ENCODE measurements at places on chromosomes 13 and 19. TPM values are rescaled to one million over a fixed set of nuclear protein-coding genes. Genes with fewer than 3 reads are reported as not detected.
A peak's percentile ranks its signal among the peaks of the same experiment; 100 is the strongest.

- H3K4me1 ChIP-seq, result no peaks in the 10 kb centered on the region
- no peak overlapping the region for H3K4me3 ChIP-seq
- no peaks in the 10 kb centered on the region for H3K27me3 ChIP-seq
- no peak overlapping the region for H3K27ac ChIP-seq
Observed at GRCh38 chr19:18551631-18552030, 6.0 kb upstream of the KXD1 start.

DNA sequence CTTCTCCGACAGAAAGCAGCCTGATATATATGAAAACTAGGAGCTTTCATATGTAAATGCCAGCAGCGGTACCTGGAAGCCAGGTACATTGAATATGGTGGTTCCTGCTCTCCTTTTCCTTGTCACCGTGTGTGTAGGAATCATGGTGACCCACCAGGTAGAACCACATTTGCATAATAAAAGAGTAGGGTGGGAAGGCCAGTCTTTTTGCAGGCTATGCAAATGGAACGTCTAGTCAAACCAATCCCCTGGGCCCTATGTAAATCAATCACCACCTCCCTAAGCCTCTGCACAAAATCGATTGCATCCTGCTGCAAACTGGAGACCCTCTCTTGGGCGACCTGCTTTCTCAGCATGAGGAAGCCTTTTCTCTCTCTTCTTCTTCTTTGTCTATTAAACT lies 22.2 kb upstream of the ZNF181 start:
- DNase-seq, result no peak
- no peaks in the 10 kb centered on the region for H3K4me1 ChIP-seq
- H3K27me3 ChIP-seq, result peaks cover 16% of the 10 kb centered on the region
- no peaks in the 10 kb centered on the region for H3K36me3 ChIP-seq
- H3K4me3 ChIP-seq, result no peak overlapping the region
- no peak overlapping the region for H3K27ac ChIP-seq

DNA sequence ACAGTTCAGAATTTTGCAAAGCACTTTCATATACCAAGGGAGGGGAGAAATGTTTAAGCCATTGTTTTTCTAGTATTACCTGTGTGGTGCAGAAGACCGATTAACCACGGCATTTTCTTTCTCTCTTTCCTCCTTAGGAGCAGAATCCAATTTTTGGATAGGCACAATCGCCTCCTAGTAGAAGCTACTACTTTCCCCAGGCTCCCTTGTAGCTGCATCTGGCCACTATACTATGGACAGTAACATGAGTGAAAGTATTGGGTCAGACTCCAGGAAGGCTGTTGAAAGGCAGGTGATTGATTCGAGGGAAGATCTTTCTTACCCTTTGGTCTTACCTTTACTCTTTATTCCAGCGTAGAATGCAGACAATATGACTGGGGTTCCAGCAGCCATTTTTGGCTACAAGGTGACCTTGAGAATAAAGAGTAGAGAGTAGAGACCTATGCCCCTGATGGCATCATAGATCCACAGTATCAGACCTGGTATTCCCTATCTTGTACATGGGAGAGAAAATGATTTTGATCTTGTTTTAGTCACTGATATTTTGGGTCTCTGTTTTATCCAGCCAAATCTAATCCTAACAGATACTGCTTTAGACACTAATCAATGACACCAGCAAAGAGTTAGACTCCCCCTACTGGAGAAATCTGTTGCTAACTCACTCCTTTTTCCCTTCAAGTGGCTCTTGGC lies 77.0 kb downstream of the LRRC63 start:
- no peak overlapping the region for H3K4me3 ChIP-seq
- H3K27me3 ChIP-seq, result no peaks in the 10 kb centered on the region
- no peaks in the 10 kb centered on the region for H3K36me3 ChIP-seq
- no peaks in the 10 kb centered on the region for H3K4me1 ChIP-seq

DNA sequence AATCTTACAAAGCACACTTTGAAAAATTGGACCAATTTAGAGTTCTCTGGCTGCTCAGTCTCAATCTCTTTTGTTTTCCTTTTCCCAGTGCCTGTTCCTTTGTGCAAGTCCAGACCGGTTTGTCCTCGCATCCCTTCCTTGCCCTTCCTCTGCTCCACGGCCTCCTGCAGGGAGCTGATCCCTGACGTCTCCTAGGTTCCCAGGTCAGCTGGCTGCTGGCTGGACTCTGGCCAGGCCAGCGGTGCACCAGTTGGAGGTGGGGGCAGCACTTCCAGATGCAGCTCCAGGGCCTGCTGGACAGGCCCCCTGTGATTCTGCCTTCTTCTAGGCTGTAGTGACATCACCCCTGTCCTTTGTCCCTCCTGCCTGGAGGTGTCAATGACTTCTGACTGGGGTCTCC lies 44.0 kb upstream of the KPNA3 start:
- H3K27ac ChIP-seq, result no peak overlapping the region
- H3K4me1 ChIP-seq, result no peaks in the 10 kb centered on the region
- H3K27me3 ChIP-seq, result no peaks in the 10 kb centered on the region
- no peaks in the 10 kb centered on the region for H3K36me3 ChIP-seq
- DNase-seq, result no peak
- no peak overlapping the region for H3K4me3 ChIP-seq

SSBP4 gene
- total RNA-seq, result 128 TPM

GRCh38 chr19:38819231-38819920 lies 6.6 kb upstream of the LGALS4 start:
- no peak for DNase-seq
- H3K36me3 ChIP-seq, result peaks cover 8% of the 10 kb centered on the region
- H3K27me3 ChIP-seq, result no peaks in the 10 kb centered on the region
- no peak overlapping the region for H3K27ac ChIP-seq

- DNase-seq, result no peak
- peak overlapping the region; percentile 78 for H3K4me3 ChIP-seq
- H3K4me1 ChIP-seq, result peaks cover 15% of the 10 kb centered on the region
- H3K27me3 ChIP-seq, result no peaks in the 10 kb centered on the region
Observed at GRCh38 chr19:571566-571974, 826 bp upstream of the BSG start.

APLP1 gene
- total RNA-seq, result 74.6 TPM

DAND5 gene
- total RNA-seq, result 0.54 TPM

GRCh38 chr19:10543059-10543419 lies 665 bp upstream of the ATG4D start:
- H3K27me3 ChIP-seq, result no peaks in the 10 kb centered on the region
- H3K27ac ChIP-seq, result no peak overlapping the region
- H3K36me3 ChIP-seq, result no peaks in the 10 kb centered on the region
- DNase-seq, result no peak
- no peaks in the 10 kb centered on the region for H3K4me1 ChIP-seq

DNA sequence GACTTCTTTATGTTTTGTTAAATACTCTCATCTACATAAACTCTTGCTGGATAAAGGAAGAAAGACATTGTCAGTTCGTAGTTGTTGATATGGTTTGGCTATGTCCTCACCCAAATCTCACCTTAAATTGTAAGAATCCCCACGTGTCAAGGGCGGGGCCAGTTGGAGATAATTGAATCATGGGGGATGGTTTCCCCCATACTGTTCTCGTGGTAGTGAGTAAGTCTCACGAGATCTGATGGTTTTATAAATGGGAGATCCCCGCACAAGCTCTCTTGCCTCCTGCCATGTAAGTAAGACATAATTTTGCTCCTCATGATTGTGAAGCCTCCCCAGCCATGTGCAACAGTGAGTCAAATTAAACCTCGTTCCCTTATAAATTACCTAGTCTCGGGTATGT lies 3.6 kb downstream of the ADGRE1 start:
- H3K27ac ChIP-seq, result no peak overlapping the region
- DNase-seq, result no peak
- peaks cover 2% of the 10 kb centered on the region for H3K27me3 ChIP-seq
- no peak overlapping the region for H3K4me3 ChIP-seq

DNA sequence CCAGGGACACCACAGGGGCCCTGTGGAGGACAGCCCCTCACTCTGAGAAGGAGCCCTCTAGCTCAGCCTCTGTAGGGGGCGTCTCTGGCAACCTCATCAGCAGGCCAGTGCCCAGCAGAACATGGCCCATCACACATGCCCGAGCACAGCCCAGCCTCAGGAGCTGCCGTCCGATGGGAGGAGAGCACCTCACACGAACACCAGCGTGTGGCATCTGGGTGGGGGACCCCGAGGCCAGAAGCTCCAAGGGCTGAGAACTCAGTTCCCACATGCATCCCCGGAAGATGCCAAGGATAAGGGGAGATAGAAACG lies 11.3 kb downstream of the SH3GL1 start:
- H3K4me3 ChIP-seq, result no peak overlapping the region
- peaks cover 18% of the 10 kb centered on the region for H3K4me1 ChIP-seq
- no peak overlapping the region for H3K27ac ChIP-seq
- H3K36me3 ChIP-seq, result no peaks in the 10 kb centered on the region
- no peak for DNase-seq
- no peaks in the 10 kb centered on the region for H3K27me3 ChIP-seq

- H3K27ac ChIP-seq, result no peak within 1 kb of the TSS
- no peak within 1 kb of the TSS for H3K4me3 ChIP-seq
- no peaks in the 10 kb centered on the region for H3K36me3 ChIP-seq
- no peaks in the 10 kb centered on the region for H3K4me1 ChIP-seq
- H3K27me3 ChIP-seq, result no peaks in the 10 kb centered on the region
Observed at GRCh38 chr19:50833117-50833801, at the start of gene KLK15. TSS of gene KLK15 (minus strand) at chr19:50833574. CDS start at chr19:50831492, 2,082 bp downstream.
